ENCODE measurements at places on chromosomes 4 and X.

- DNase-seq: no peak
These were observed 79.6 kb downstream of the COMMD8 start for GRCh38 chr4:47383829-47384427.

GRCh38 chr4:105460306-105460705 is 13.6 kb downstream of the PPA2 start:
- DNase-seq: no peak

DNA sequence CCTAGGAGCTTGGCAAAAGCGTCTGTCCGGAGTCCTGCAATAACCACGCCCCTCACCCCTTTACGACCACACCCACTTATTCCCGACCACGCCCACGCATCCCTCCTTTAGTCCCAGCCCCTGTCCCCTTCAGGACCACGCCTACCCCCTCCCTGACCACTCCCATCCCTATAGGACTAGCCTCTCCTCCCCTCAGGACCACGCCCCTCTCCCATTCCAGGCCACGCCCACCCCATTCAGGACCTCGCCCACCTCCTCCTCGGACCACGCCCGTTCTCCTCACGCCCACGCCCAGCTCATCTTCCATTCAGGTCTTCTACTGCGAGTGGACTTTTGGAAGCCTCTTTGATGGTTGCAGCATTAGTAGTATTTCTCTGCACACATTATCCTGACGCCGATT is 131.2 kb upstream of the STX18 start:
- peak; percentile 95 for DNase-seq

DNA sequence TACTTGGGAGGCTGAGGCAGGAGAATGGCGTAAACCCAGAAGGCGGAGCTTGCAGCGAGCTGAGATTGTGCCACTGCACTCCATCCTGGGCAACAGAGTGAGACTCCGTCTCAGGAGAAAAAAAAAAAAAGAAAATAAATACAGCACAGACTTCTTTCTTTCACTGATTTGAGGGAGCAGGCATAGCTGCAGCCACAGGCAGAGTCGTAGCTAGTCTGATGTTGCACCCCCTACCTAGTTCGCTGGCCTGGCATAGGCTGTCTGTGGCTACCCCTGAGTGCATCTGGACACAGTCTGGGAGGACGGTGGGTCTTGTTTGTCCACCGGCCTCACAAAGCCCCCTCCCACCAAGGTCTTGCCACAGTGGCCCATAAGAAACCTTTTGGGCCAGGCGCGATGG is 21.4 kb downstream of the IL3RA start:
- DNase-seq: no peak

GRCh38 chr4:101192244-101192643 is 155.1 kb downstream of the PPP3CA start:
- DNase-seq: no peak

DNA sequence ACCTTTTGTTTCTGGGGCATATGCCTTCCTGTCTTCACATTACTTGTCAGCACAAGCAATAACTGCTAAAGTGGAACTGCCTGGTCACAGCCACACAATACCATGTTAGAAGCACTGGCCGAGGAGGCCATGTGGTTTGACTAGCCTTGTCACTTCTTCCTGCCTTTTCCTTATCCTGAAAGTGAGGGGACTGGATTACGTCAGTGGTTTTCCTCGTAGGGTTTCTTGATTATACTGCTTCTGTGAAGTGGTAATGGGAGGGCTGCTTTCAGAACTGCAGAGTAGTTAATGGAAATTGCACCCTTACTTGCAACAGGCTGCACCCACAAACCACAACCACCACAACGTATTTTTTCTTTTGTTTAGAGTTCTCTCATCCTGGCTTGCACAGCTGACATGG is 26.6 kb downstream of the ZRSR2 start:
- peak; percentile 86 for DNase-seq

GRCh38 chrX:152942077-152942442 is 44.2 kb downstream of the ZNF185 start:
- DNase-seq: no peak
